ENCODE measurements at places on chromosomes 2 and 18.

DNA sequence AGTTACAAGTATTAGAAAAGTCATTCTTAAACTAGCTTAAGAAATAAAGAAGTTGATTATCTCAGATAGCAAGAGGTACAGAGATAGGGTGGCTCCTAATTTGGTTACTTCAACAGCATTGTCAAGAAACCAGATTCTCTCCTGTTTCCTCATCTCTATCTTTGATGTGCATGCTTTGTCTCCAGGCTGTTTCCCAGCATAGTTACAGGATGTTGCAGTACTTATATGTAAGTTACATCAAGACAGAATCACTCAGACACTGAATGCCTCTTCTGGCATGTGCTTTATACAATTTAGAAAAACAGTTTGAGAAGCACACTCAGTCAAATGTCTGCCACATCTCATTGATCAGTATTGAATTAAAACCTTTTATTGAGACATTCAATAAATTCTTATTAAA, 189.5 kb upstream of the UBE2E3 start:
- DNase-seq: no peak

- DNase-seq: peak; percentile 74
Observed at GRCh38 chr2:238970553-238971081, 122.7 kb downstream of the TWIST2 start.

GRCh38 chr2:12716032-12716281, 779 bp upstream of the TRIB2 start:
- DNase-seq: peak; percentile 42

GRCh38 chr2:64243081-64244036, 99.1 kb upstream of the PELI1 start:
- DNase-seq: no peak

GRCh38 chr2:128380061-128380889, 61.6 kb upstream of the HS6ST1 start:
- DNase-seq: no peak

DNA sequence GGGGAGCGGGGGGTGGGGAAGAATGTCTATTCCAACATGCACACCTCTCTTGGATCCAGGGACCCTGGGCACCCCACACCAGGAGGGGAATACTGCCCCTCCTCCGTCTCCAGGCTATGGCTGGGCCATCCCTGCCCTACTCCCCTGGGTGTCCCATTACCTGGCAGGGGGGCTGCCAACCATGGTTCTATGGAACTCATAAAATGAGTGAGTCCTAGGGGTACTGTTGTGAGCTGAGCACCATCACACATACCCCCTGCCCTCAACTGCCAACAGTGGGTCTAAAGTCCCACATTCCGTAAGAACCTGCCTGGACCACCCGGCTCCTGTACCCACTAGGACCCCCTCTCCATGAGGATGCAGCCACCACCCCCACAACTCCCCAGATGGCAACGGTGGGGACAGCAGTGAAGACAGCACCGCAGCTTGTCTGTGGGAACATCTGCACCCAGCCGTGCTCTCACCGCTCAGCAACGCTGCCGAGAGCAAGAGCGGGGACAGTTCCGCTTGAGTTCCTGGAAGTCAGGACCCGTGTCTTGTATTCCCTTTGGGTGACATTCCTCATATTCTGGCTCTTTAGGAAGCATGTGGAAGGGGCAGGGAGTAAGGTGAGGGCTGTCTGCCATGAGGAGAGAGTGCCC, 41.5 kb downstream of the BIN1 start:
- DNase-seq: no peak

DNA sequence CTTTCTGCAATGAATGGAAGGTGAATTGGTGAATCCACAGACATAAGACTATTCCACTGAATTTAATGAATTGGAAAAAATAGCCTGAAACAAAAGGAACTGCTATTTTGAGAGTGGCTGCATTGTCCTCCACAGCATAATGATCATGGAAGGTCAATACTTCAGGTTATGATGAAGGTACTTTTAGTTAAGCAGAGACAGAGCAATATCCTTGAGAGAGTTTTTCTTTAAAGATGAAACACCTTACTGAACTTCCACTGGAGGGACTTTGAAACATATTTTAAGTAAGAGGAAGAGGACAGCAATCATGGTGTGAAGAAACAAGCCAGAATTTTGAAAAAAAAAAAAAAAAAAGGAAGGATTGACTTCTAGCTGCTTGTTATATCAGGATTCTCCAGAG, 68.8 kb upstream of the DPP10 start:
- DNase-seq: no peak

DNA sequence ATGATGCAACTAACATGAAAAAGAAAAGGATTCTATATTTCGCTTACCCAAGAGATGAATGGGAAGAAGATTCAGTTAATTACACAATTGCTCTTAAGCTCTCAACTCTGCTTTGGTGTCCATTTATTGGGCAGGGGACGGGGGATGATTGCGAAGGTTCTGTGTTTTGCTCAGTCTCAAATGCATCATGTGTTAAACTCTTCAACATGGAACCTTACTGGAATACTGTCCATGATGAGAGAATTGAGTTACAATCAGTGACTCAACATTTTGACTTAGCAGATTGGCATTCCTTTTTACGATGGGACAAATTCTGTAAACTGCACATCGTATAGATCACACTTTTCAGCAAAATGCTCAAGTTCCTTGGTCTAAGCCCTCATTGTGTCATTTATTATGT, 135.6 kb downstream of the RBMS1 start:
- DNase-seq: no peak

DNA sequence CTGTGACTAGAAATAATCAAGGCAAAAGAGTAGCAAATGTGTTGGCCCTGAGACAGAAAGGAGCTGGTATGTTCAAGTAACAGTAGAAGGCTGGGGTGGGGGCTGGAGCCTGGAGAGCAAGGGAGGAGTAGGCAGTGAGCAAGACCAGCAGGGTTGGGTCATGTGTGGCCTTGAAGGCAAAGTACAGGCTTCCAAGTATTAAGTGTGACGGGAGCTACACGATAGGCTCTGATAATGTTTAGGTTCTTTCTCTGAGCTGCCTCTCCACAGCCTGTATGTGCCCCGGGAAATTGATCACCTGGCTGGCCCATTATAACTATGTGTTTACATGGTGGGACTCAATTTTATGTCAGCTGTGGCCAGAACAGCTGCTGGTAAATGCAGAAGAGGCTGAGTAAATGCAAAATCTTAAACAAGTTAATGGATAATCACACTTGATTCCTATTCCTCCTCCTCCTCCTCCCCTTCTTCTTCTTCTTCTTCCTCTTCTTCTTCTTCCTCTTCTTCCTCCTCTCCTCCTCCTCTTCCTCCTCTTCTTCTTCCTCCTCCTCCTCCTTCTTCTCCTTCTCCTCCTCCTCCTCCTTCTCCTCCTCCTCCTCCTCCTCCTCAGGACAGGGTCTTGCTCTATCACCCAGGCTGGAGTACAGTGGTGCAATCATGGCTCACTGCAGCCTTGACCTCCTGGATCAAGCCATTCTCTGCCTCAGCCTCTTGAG, 9.3 kb downstream of the IL1F10 start:
- DNase-seq: no peak

- DNase-seq: no peak
Observed at GRCh38 chr2:100568989-100569388, 6.2 kb downstream of the PDCL3 start.

DNA sequence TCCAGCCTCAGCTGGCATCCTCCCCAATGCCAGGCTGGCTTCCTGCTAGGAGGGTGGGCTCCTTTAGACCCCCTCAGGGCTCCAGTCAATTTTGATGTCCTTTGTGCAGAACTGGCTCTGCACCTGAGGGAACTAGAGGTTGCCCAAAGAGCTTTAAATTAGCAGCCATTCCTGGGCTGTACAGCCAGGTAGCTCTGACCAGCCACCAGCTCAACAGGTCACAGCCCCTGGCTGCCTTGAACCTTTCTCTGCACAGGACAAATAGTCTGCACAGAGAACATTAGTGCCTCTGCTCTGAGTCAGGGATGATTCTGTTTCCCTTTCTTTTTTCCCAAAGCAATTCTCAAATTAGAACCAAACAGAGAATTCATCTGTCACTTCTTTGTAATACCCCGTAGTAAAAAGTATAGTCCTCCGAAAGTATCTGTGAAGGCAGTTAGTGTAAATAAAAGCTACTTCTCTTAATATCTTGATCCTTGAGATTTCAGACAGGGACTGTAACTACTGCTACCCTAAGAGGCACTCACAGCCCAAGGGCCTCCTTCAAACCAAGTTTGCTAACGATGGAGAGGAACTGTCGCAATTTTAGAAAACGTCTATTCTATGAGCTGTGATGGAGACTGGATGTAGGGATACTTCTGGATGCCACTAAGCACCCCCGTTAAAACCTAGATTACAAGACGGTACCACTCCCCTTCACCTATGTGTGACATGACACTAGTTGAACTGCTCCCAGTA, 3.0 kb downstream of the TTC32 start:
- no peak for DNase-seq

DNA sequence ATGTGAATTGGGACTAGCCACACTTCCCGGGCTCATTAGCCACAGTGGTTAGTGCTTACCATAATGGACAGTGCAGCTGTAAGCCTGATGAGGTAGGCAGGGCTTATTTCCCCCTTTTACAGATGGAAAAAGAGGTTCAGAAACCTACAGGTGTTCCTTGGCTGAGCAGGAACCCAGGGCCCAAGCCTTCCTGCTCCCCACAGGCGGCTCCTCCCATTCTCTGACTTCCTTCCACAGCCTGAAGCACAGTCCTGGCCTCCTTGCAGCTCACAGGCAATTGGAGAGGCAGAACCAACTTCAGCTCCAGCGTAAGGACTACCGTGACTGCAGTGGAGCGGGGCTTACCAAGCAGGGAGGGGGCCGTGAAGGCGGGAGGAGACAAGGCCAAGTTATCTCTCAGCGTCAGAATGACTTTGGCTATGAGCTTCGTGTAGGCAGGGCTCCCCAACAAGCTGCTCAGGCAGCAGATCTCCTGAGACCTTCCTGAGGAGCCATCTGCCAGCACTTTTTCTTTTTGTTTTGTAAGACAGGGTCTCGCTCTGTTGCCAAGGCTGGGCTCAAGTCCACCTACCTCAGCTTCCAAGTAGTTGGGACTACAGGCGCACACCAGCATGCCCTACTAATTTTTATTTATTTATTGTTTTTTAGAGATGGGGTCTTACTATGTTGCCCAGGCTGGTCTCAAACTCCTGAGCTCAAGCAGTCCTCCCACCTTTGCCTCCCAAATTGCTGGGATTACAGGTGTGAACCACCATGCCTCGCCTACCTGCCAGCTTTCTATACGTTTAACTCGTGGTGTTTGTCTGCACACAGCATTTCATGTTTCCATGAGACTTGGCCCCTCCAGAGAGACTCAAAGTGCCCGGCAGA, 34.2 kb upstream of the NT5DC4 start:
- DNase-seq: no peak

DNA sequence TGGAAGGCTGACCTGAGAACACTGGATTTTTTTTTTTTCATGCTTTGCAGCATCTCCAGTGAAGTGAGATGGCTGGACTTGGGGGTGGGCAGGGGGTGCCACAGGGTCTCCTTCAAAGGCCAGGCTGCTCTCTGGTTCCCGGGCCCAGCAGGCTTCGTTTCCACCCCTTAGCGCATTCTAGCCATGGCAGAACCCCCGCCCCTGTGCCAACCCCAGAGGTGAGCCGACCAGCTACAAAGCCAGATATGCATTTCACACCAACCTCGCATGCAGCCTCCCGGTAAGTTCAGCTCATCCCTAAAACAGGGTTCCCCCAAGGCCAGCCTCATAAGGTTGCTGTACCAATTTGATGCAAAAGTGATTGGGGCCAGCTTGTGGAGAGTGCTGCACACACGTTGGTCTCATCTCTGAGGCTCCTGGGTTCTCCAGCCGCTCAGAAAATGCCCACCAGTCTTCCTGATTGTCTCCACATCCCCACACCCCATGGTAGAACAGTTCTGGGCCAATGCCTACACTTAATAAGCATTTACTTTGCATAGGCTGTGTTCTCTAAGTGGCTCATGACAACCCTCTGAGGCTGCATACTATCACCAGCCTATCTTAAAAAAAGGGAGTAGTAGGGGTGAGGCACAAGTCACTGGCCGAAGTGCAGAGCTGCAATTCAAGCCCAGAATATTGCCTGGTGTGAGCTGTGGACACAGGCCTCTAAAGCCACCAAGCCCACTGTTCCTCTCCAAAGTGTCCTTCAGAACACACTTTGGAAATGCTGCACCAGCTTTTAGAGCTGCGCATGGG, 23.3 kb downstream of the SMAD7 start:
- DNase-seq: no peak

DNA sequence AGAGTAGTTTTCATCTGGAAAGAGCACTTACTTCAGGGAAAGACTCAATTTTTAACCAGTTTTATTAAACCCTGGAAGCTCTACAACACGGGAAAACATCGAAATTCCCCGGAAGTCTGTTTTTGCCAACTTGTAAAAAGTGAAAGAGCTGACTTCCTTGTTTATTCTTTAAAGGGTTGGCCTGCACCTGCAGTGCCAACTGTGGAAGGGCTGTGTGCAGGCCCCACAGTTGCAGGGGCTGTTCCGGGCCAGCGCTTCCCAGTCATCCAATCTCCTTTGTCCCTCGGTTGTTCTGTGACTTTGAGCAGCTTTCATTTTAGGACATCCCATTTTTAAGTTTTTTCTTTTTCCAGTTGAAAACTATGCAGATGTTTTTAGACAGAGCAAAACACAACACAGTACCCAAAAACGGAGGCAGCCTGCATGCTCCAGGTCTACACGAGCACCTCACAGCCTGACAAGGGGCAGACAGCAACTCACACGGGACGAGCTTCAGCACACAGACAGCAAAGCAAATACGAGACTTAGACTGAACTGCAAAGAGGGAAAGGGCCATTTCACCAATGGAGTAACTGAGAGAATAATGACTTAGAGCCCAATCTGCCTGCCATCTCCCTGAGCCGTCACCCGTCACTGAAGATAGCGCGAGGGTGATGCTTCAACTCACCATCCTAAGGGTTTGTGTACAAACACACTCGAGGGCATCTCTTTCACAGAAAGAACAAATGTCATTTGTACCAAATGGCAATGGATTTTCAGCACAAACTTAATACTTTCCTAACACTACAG, 70.6 kb downstream of the EMILIN2 start:
- no peak for DNase-seq

DNA sequence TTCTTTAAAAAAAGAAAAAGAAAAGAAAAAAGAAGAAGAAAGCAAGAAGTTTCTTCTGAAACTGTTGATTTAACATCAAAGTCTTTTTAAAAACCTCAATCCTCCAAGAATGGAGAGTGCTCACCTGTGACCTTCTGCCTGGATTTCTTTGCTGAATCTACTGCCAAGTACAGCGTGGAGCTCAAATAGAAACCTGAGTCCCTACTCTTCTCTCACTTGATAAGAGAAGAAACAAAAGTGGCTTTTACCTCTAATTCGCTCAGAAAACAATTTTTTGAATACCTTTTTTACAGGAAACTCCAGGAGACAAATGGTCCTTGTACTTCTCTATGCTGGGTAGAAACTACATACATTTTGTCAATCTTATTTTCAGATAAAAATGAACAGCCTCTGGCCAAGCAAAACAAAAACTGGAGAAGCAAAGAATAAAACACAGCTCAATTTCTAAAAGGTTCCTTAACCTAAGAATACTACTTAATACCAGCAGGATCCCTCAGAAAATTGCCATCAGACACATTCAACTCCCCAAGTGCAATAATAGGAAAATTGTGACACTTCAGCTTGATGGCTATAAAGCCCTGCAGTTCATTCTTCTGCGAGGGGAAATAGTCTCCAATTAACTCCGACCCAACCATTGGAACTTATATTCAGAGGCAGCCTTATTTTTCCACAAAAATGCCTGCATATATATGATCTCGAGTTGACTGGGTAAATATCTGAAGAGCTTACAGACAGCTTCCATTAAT, 85.8 kb downstream of the GRB14 start:
- DNase-seq: no peak
